Stimulated activated CD8-positive, alpha-beta memory T cell treated with anti-CD3 and anti-CD28 coated beads, Interleukin-15, amount 100 ng/mL, for 4 hours (primary cell): ENCODE measurements at places on chromosomes 2 and 18.

- DNase-seq = no peak
Observed at GRCh38 chr2:138276339-138276738, 225.2 kb upstream of the SPOPL start.

DNA sequence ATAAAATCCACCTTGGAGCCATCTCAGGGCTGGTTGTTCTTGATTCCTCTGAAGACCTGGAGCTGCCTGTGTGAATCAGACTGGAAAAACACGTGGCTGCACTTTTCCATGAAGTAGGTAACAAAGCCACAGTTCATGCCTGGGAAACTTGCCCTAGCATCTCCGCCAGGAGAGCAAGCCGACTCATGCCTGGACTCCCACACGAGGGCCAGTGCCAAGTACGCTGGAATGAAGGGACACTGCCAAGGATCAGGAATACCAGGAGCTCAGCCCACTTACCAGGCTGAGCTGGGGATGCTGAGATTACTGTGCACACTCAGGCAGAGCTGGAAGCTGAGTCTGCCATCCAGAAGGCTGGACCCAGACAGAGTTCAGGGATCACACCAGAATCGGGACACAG, 10.9 kb upstream of the FHL2 start:
- DNase-seq = no peak

DNA sequence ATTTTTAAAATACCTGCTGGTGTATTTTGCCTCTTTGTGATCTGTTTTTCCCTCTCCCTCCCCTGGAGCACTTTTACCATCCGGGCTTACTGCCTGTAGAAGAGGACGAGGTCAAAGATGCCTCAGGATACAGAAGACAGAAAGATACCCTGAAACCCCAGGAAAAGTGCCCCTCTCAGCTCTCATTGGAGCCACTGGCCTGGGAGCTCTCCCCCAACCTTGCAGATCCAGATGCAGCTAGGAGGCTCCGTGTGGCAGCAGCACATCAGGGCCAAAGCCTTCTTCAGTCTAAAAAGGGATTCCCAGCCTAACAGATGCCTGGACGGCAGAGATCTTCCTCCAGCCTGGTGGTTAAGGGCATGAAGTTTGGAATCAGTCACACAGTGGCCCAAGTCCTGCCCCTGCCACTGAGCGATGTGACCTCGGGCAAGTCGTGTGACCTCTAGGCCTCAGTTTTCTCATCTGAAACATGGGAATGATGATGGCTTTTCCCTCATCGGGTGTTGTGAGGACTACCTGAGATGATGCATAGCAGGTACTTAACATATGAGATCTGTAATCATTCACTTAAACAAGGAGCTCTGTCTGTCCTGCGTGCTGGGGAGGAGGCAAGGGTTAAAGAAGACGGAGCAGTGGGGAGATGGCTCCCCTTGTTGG, 239.4 kb downstream of the DYSF start:
- DNase-seq = no peak

GRCh38 chr2:14530506-14530905, 102.0 kb upstream of the LRATD1 start:
- no peak for DNase-seq

DNA sequence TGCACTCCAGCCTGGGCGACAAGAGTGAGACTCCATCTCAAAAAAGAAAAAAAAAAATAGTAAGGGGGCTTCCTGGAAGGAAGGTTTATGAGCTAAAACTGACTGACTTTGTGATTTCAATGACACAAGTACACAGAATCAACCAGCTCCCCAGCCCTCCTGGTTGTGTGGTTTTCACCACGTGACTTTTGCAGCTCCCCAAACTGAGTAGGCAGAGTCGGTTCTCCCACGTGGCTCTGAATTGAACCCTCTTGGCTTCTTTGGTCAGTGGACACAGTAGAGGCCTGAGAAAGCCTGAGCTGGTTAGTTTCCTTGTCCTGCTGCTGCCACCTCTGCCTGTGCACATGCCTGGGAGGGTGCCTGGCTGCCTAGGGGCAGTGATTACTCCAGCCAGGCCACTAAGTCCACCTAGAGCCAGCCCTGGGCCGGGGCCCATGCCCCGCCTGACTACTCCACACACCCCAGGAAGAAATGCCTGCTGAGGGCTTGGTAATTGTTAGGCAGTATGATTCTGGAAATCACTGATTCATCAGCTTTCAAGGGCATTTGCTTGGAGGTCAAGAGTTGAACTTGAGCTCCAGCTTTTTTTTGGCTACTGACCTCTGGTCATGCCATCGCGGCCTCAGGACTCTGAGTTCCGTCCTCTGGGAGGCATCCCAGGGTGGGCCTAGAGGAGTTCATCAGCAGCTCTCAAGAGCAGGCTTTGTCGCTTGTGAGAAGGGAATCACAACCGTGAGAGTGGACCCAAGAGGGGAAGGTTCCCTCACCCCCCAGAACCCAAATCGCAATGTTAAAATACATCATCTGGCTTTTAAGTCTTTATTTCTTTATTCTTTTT, 431.9 kb upstream of the HS6ST1 start:
- DNase-seq = no peak

- no peak for DNase-seq
Observed at GRCh38 chr2:4840791-4841190, 851.4 kb upstream of the SOX11 start.

GRCh38 chr2:27715318-27716210, 51.9 kb downstream of the SLC4A1AP start:
- DNase-seq = no peak

- no peak for DNase-seq
Observed at GRCh38 chr2:198314559-198315153, 510.3 kb downstream of the PLCL1 start.

DNA sequence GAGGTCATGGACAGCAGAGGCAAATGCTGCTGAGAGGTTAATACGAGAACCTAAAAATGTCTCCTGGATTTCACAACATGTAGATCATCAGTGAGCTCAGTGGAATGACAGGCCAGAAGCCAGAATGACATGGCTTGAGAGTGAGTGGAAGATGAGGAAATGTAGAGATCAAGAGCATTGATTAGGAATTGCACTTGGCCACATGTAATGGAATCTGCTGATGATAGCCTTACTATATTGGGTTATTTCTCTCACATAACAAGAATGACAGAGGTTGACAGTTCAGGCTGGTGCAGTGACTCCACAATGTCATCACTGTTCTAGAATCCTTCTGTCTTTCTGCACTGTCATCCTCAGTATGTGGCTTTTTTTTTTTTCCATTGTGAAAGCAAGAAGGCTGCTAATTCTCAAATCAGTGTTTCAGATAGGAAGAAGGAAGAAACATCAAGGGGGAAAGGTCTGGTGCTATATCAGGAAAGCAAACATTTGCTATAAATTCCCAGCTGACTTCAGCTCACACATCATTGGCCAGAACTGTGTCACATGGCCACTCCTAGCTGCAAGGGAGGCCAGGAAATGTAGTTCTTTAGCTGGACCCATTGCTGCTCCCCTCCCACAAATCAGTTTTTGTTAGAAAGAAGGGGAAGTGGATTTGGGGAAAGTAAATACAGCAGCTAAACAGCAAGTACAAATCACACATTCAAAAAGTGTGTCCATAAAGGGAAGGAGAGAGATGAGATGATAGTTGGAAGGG, 127.2 kb downstream of the FAM161A start:
- DNase-seq = no peak
